ENCODE measurements at places on chromosomes 1 and 21. TPM values are rescaled to one million over a fixed set of nuclear protein-coding genes. Genes with fewer than 3 reads are reported as not detected.

LDLRAD1 gene
- not detected for total RNA-seq

DLGAP3 gene
- 15.5 TPM for total RNA-seq

GRCh38 chr1:47508702-47509431 is 71.0 kb downstream of the FOXD2 start:
- DNase-seq, result no peak

VTCN1 gene
- total RNA-seq, result 0.36 TPM

GRCh38 chr1:886311-886710 is 37.4 kb upstream of the SAMD11 start:
- no peak for DNase-seq

MAN1A2 gene
- 63.8 TPM for total RNA-seq

DNA sequence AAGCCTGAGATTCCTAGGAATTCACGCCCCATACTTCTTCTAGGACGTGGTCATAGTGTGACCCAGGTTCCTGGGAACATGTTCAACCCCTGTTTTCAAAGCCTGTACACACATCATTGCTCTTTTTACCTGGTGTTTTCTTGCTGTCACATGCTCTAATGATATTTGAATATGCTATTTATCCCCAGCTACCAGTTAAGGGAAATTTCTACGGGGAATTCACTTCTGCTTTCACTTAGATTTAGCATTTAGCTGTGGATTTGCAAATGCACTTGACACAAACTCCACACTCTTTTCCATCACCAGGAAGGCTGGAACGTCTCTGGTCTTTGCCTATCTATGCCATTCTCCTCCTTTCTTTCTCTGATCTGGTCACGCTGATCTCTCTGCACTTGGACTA is 11.3 kb upstream of the SAMSN1 start:
- no peak for DNase-seq

DNA sequence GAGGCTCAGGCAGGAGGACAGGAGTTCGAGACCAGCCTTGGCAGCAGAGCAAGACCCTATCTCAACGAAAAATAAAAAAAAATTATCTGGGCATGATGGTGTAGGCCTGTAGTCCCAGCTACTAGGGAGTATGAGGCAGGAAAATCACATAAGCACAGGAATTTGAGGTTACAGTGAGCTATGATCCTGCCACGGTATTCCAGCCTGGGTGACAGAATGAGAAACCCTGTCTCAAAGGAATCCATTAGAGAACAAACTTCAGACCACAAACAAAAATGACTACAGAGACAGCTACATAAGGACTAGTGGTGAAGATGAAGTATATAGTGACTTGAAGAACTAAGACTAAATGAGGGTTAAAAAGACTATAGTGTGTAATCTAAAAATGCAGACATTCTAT is 233.1 kb downstream of the RERE start:
- DNase-seq, result no peak

DNA sequence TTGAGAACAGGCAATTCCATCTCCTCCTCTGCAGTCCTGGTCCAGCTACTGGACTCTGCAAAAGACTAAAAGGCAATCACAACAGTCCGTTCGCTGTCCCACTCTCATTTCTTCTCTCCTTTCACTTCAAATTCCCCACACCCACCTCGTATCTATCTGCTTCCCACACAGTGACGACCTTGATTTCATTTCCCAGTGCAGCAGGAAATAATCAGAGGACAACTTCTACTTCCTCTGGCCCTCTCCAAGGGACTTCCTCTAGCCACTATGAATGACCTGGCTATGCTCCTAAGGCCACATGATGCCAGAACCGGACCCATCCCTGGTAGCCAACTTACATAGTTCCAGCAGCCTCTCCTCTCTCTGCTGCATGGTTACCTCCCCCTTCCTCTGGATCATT is 8.0 kb downstream of the NOL9 start:
- no peak for DNase-seq

GRCh38 chr1:203050826-203051225 is 24.5 kb downstream of the PPFIA4 start:
- no peak for DNase-seq

GRCh38 chr1:227732586-227733308 is 2.4 kb downstream of the JMJD4 start:
- DNase-seq, result no peak

DNA sequence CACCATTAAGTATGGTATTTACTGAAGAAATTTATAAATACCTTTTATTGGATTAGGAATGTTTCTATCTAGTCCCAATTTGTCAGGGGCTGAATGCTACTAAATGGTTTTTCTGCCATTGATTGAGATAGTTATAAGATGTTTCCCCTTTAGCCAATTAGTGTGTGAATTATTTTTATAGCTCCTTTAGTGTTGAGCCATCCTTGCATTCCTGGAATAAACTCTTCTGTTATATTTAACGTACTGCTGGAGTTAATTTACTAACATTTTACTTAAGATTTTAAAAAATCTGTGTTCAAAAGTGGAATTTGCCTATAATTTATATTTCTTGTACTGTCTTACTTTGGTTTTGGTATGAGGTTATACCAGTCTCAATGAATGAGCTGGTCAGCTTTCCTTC is 25.4 kb upstream of the LRRC3 start:
- no peak for DNase-seq

DNA sequence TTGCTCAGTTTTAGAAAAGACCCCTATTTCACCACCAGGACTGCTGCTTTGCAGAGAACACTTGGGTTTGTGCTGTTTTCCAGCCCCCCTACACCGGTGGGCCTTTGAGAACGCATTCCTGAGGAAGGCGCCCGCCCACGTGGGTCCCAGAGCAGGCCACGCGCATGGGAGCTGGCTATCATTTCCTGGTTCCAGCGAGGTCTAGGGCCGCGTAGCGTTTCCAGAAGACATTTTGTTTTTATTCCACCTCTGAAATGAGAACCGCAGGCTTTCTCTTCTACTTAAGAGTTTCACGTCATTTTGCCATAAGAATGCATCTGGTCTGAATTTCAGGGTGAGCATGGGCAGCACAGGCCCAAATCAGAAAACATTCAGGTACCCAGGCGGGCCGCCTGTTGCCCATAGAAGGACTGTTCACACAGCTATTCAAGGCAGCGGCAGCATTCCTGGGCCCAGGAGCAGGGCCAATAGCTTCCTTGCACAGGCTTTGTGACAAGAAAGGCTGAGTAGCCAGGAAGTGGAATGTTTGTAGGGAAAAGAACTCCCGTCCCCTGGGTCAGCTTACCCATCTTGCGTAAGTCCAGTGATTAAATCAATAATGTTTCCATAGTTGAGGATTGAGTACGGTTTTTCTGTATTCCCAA is 1.4 kb upstream of the KLHL21 start:
- DNase-seq, result no peak

- no peak for DNase-seq
Observed at GRCh38 chr1:54875000-54875399, 12.0 kb downstream of the DHCR24 start.

MIGA1 gene
- 22.2 TPM for total RNA-seq

DNA sequence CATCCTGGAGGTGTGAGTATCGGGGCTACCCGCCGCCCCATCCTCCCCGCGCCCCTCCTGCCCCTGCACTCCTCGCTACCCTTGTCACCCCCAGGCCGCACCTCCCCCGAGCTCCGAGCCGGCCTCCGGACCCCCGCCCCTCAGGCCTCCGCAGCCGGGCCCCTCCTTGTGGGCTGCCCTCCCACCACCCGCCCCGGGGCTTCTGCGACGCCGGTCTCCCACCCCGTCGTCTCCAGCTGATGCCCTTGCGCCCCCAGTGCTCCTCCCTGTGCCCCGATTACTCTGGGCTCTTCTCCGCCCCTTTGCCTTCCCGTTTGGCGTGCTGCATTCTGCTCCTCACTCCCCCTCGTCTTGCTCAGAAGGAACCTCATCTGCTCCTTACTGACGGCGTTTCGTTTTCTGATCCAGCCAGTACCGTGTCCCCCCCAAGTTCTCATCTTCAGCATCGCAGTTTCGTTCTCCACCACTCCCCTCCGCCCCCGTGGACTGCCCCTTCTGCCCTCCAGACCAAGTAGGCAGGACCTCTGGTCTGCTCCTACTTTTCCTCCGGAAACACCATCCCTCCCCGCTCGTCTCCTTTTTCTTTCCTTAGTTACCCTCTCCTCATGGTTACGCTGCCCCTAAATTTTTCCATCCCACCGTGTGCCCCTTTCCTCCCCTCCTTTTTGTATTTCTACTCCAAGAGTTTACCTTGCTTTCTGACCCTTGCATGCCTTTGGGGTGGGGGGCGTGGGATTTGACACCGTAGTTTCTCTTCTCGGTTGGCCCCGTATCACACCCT is 841 bp downstream of the SNX27 start:
- DNase-seq, result peak; percentile 34

DNA sequence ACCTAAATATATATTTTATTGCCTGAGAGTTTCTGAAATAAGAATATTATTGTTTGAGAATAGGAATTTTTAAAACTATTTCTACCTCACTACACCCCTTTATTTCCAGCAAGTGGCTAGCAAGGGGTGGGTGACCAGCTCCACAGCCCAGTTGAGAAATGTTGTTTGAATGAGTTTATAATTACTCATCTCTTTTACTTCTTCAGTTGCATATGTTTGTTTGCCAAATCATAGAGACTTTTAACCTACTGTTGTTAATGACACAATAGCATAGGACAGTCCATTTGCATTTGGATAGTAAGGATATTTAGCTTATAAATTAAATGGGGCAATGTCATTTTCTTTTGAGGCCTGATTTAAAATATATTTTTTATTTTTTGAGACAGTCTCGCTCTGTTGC is 127.8 kb downstream of the NRDC start:
- no peak for DNase-seq

SLC22A15 gene
- total RNA-seq, result 32.8 TPM

- DNase-seq, result no peak
Observed at GRCh38 chr1:43970502-43970901, 692 bp downstream of the DPH2 start.

DNA sequence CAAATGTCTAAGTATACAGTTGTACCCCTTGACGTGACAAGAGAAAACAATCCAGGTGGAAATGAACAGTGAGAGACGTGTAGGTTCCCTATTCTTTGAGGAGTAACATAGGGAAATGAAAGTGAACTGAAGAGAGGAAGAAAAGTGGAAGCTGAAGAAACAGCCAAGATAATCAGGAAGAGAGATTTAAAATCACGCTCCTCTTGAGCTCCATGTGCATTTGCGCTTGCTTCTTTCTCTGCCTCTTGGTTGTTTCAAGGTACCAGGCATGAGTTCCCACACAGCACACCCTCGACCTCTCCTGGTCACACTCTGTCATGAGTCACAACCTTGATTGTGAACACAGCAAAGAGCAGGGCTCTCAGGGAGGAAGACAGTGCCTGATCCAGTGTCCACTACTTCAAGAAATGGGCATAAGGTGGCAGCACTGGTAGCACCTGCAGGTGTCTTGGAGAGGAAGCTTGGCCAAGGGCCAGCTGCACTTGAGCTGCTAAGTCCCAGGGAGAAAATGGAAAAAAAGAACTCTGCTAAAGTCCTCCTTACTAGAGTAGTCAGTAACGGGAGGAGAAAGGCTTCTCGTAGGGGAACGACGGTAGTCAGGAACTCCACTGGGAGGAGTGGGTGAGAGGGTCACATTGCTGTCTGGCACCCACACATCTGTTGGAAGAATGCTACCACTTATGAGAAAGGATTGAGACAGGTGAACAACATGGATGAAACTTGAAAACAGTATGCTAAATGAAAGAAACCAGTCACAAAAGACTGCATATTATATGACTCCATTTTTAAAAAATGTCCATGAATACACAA is 18.3 kb upstream of the ARID1A start:
- DNase-seq, result peak; percentile 89

SPRR1A gene
- total RNA-seq, result not detected

ATAD3C gene
- not detected for total RNA-seq
